Activated naive CD4-positive, alpha-beta T cell treated with anti-CD3 and anti-CD28 coated beads, Interleukin-2, amount 50 U/mL, for 16 hours (primary cell): ENCODE measurements at places on chromosomes 6 and 20.

- DNase-seq, result no peak
Measured at GRCh38 chr6:45880159-45880558, 135.5 kb downstream of the CLIC5 start.

GRCh38 chr6:45423824-45424450 is 46.2 kb upstream of the SUPT3H start:
- no peak for DNase-seq

- DNase-seq, result peak; percentile 28
Measured at GRCh38 chr6:137218473-137218916, 690 bp downstream of the IFNGR1 start.

DNA sequence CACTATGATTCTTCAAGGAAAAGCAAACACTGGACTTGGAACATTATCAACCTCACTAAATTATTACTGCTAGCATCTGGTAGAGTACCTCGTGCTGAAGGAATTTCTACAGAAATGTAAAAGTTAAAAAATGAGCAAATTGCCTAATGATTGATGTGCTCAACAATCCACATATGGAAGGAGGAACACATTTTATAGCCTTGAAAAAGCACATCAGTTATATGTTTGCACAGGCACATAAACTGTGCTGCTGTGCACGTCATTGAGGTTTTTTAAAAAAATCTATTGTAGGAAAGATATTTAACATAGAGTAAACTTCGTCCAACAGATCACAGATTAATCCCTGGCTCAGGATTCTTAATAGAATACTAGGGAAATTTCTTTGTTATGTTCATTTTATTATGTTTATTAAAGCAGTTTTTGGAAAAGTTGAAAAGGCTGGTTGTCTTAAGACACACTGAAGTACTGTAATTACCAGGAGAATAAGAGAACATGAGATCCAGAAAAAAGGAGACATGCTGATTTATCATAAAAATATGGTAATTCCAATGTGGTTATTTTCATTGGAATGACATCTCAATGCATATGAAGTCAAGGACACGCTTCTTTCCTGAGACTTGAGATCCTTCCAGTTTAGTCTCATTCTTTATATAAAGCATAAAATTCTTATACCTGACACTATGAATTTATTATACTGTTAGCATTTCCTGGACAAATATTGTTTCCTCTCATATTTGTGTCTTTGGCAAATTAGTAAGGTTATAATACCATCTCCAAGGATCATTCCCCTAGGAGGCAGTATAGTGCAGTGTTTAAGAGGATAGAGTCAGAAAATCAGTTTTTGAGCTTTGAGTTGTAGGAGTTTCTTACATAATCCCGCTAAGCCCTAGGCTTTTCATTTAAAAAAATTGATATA is 511.1 kb downstream of the TENT5A start:
- DNase-seq, result no peak

DNA sequence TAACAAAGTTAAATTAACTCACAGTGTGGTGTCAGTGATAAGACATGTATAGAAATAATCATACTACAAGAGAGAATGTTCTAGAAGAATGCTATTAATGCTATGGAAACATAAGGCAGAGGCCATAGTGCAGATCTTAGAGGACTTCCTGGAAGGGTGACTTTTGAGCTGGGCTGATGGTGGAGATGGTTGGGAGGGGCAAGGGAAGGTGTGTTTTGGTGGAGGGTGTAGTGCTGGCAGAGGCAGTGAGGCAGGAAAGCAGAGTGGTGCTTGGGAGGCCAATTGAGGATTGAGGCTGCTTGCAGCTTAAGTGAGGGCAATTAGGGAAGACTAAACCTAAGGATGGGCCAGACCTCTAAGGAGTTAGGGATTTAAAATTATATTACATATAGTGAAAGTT is 58.5 kb upstream of the FNDC1 start:
- no peak for DNase-seq

DNA sequence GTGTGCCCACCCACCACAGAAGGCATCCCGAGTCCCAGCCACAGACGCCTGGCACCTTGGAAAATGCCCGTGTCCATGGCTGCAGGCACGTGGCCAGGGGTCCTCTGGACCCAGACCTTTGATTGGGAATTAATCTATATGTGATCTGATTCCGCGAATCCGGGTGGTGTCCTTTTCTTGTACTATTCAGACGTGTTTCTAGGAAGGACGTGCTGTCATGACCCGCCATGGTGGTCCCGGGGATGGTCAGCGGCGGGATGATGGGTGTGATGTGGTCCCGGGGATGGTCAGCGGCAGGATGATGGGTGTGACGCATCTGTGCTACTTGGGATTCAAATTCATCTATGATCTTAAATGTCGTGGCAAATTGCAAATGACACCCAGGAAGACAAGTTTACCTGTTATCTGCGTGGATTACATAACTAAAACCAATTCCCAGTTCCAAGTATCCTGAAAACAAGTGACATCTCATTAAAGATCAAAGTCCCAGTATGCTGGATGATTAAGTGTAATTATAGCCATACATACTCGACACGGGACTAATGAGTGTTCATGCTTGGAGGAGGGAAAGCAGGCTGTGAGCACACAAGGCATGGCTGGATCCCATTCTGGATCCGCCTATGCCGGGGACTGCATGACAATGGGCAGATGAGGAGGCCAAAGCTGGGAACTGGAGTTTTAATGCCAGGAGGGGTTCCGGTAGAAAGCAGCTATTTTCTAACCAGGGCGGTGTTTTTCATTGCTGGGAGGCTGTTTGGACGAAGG is 256.5 kb downstream of the TAF4 start:
- DNase-seq, result no peak

GRCh38 chr6:31386099-31386498 is 17.3 kb upstream of the MICA start:
- DNase-seq, result no peak

- DNase-seq, result peak; percentile 21
Measured at GRCh38 chr6:34531580-34532201, 24.4 kb downstream of the SPDEF start.

DNA sequence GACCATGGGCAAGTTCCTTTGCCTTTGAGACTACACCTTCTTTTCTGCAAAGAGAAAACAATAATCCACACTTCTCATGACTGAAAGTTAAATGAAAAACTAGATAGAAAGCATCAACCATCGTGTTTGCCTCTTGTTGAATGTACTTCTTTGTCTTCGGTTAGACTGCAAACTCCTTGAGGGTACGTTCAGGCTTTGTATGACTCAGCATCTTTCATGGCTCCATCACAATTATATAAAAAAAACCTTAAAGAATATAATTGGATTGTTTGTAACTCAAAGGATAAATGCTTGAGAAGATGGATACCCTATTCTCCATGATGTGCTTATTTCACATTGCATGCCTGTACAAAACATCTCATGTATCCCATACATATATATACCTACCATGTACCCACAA is 439.2 kb downstream of the MAFB start:
- DNase-seq, result no peak

DNA sequence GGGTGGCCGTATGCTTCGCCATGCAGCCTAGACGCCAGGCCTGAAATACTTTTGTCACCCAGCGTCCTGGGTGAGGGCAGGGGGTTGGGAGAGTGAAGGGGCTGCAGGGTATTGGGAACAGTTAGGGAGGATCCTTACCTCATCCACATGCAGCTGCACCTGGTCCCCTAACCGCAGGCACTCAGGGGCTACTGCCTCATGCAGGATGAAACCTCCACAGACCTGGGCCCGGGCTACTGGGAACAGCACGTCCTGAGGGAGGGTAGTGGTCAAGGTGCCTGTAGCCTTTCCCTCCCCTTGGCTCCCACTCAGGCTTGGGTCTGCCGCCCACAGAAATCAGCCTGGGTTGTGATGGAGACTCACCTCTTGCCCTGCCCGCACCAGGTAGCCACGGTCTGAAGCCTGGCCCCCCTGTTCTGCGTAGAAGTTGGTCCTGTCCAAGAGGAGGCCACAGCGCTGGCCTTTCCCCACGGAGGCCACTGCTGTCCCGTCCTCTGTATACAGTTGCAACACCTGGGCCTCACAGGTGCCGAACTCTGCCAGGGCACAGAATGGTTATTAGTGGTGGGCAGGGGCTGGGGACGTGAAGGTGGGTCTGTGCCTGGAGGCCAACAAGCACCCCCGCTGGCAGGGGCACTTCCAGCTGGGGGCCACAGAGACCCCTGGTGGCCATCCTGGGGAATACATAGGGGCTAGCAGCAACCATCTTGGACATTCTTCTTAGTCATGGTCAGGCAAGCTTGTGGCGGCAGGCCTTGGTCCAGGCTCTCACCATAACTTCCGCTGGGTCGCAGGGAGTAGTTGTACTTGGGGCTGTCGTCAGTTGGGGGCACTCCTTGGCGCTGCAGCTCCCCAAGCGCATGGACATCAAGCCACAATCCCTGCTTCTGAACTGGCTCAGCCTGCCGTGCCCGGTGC is 8.6 kb downstream of the AARS2 start:
- peak; percentile 42 for DNase-seq

DNA sequence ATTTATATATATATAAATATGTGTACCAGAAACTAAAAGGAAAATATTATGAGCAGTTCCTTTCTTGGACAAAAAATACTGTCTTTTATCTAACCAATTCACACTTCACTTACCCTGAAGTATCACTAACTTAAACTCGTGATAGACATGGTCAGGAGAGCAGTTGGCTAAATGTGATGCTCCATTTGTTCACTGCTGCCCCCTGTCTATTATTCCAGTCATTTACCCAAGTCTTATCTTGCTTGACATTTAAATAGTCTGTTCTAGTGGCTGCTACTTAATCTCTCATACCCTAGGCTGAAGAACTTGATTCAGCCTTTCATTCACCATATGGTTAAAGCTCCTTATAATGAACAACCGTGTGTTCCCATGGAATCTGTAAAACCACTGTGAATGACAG is 789.6 kb upstream of the EYS start:
- DNase-seq, result no peak

GRCh38 chr20:60011512-60012507 is 53.6 kb downstream of the CDH26 start:
- DNase-seq, result no peak

DNA sequence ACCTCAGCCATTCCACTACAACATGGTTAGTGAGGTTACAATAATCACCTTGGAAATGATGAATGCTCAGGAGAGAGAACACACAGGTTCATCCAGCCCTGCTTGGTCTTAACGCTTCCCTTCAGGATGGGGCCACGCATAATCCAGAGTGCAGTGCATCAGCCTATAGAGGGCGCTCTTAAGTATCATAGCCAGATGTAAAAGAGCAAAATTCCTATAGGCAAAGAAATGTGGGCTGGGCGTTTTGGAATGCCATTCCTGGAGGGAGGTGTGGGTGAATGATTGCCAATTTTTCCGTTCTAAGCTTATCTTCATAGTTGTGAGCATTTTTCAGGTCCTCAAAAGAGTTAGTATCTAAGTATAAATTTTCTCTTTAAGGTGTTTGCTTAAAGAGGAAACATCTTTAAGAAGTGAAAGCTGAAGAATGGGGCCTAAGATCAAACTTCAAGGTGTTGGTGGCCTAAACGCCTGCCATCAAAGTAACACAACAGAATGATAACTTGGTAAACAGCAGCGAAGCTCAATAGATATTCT is 1.8 kb downstream of the RIPOR2 start:
- no peak for DNase-seq

DNA sequence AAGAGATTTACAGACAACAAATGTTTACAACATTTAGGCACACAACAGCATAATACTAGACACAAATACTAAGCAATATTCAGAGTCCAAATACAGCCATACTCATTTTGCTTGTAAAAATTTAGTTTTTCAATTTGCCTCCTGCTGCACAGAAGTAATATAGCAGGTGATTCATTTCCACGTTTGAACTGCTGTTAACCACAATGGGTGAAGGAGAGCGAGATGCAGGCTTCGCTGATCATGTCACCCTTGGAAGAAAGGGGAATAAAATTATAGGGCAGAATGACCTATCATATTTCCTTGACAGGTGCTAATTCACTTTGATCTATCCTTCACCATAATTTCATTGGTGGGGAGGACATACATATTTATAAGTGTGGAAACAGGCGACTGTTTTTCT is 643.8 kb upstream of the AGPAT4 start:
- no peak for DNase-seq

- no peak for DNase-seq
Measured at GRCh38 chr6:3861424-3861823, 12.3 kb downstream of the FAM50B start.

DNA sequence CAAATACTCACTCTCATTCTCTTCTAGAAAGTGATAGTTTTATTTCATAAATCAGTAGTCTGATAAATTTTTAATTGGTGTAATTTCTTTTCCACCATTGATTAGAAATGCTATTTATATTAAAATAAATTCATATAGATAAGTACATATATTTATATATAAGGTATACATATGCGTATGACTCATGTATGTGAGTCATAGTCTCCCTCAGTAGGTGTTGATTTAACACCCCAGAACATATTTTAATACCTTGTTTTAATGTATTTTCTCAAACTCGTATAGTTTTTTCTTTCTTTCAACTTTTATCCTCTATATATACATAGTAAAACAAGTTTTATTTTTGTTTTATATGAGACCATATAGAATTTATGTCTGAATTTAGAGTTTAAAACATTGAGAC is 130.4 kb downstream of the PLG start:
- no peak for DNase-seq

DNA sequence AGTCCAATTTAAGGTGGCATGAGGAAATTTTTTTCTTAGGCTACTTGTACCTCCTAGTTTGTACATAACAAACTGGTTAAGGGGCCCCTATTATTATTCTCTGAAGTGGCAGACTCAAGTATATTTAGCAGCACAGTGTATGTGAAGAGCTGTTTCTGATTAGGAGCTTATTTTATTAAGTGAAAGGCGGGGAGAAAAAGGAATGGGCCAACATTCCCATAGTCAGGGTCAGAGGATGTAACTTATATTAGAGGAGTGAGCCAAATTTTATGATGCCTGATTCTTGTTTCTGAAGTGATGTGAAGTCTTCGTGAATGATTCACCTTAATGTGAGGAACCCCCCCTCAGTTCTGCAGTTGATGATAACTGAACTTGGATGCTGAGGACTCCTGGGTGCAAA is 2.8 kb downstream of the HECA start:
- no peak for DNase-seq
